ENCODE measurements at places on chromosomes 3 and 15.

GRCh38 chr15:67228286-67228685 is 26.2 kb downstream of the AAGAB start:
- DNase-seq: no peak

DNA sequence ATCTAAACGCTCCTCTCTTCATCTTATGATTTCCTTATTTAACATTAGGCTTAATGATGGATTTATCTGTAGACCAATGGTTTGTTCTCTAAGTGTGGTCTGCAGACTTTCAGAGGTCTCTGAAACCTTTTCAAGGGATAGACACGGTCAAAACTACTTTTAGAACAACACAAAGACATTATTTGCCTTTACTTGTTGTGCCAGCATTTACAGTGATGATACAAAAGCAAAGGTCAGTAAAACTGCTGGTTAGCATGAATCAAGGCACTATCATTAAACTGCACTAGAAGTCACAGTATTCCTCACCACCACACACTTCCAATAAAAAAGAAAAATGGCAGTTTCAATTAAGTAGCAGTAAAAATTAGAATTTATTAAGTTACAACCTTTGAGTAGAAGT is 24.4 kb upstream of the IGDCC4 start:
- no peak for DNase-seq

DNA sequence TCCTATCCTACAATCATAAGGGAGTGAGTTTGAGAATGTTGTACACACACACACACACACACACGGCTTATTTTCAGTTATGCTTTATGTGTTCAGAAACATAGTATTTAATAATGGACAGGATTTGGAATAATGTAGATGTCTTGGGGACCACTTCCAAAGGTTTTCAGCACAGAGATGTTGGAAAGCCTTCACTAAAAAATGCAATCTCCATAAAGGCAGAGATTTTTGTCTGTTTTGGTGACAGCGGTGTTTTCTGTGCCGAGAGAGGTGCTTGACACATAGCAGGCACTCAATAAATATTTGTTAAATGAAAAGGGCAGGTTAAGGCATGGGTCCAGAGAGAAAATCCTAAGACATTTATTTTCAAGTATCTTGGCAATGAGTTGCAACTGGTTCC is 428.2 kb upstream of the RGMA start:
- no peak for DNase-seq

GRCh38 chr3:141391298-141391990 is 23.1 kb downstream of the ZBTB38 start:
- DNase-seq: no peak

- DNase-seq: peak; percentile 63
These were observed 2.4 kb downstream of the TSC22D2 start for GRCh38 chr3:150410311-150411105.

- no peak for DNase-seq
These were observed 10.4 kb upstream of the CLPX start for GRCh38 chr15:65195548-65195923.

GRCh38 chr3:11580645-11581044 is 63.1 kb downstream of the VGLL4 start:
- no peak for DNase-seq

DNA sequence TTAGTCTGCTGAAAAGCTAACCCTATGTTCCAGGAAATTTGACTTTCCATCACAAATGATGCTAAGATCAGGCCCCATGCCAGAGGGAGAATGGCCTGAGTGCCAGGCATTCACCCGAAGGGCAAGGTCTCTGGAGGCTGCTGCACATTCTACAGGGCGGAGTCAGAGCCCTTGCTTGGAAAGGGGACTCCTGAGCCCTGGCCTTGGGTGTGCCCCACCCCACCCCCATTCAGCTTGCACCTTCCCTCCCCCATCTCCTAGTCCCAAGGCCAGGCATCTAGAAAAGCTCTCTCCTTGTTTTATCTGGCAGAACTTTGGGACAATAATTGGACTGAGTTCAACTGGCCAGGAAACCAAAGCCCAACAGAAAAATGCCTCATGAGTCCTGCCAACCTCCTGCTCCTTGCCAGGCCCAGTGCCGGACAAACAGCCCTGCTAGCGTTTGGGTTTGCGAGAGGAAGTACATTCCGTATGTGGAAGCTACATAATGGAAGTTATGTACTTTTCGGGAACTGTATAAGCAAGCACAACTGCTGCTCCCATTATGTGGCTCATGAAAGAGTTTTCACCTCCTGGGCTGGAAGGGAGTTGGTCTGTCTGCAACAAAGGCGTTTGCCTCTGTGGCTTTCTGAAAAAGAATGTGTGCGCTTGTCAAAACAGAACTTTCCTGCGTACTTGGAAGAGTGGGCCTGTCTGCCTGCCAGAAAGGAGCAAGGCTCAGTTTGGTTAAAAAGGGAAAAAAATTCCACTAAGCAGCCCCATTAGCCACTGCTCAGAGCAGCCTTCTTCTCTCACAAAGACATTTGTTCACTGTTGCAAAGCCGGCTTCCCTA is 321.5 kb upstream of the CTNNB1 start:
- peak; percentile 91 for DNase-seq

DNA sequence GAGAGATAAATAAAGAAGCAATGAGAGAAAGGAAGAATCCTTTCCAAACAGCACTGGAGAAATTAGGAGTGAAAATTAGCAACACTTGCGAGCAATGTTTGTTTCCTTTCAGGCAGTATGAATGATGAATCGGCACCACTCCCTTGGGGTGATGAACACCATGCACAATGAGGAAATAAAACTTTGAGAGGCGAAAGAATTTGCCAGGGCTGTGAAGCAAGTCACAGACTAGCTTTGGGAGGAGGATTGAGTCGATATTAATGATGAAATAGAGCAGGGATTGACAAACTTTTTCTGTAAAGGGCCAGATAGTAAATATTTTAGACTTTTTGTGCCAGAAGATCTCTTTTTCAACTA is 237.7 kb downstream of the AGBL1 start:
- no peak for DNase-seq

GRCh38 chr15:70178335-70179084 is 80.8 kb upstream of the TLE3 start:
- DNase-seq: no peak

- DNase-seq: peak; percentile 62
These were observed 19.5 kb downstream of the MESD start for GRCh38 chr15:80970018-80970657.

Measured in nucleus accumbens (tissue), 56 donors.